ENCODE measurements at places on chromosomes 1 and 21.

- DNase-seq: no peak
Observed at GRCh38 chr1:111192658-111193519, 7.6 kb downstream of the DENND2D start.

DNA sequence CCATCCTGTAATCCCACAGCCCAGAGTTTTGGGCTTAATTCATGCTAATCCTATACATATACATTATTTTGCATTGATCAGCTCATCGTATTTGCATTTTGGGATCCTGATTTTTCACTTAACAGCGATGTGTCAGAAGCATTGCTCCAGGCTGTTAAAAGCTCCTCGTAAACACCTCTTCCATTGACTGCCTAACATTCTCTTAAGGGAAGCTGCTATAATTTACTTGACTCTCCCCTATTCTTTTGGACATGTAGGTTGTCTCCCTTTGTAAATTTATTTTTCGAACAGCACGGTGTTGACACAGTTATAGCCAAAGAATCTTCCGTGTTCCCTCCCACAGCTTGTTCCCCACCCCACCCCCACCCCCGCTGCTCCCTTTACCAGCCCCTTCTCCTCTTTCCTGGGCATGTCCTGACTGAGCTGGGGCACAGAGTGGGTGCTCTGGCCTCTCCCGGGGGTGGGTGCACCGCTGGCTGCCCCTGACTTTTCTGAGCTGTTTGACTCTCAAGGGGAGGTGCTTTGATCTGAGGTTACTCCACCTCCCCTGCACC, 22.8 kb downstream of the LDLRAP1 start:
- DNase-seq: no peak

DNA sequence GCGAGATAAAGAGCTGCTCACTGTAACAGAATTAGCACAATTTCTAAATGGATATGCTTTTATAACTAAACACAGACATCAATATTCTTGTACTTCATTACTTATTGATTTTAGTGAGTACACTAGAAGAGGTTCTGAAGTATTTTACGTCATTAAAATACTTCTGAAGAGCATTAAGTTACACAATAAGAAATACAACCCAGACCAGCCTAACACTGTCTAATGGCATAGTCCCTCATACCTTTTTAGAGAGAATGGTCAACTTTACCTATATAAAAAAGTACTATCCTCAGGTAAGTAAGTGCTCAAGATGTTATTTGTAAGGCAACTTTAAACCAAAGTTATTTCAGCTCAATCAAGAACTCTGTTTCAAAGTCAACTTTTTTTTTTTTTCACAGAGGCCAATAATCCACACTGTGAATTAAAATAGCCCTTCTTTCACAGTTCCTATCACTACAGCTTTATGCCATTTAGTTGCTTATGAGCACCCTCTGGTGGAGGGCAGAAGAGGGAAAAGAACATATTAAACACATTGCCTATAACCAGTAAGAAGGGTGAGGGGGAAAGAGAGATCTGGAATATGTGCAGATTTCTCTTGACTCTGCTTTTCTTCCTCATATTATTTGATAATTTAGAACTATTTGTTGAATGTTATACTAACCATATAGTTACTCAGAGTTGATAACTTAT, 182.1 kb upstream of the DMRTA2 start:
- DNase-seq: no peak

- DNase-seq: no peak
Observed at GRCh38 chr1:97826820-97827219, 94.0 kb downstream of the DPYD start.

GRCh38 chr21:45098867-45099266, 24.5 kb downstream of the ADARB1 start:
- no peak for DNase-seq

GRCh38 chr1:170624146-170624545, 39.8 kb upstream of the PRRX1 start:
- no peak for DNase-seq

- no peak for DNase-seq
Observed at GRCh38 chr1:186819126-186819525, 9.6 kb upstream of the PLA2G4A start.

Data from stimulated activated naive CD4-positive, alpha-beta T cell treated with Interleukin-2 at 50 U/mL for 16 hours (primary cell).